ENCODE measurements at places on chromosomes 16 and 17.

GRCh38 chr16:69928856-69929400, 22.2 kb upstream of the CLEC18A start:
- no peak for DNase-seq

- DNase-seq: no peak
Measured at GRCh38 chr17:18142417-18142816, 33.9 kb downstream of the MYO15A start.

DNA sequence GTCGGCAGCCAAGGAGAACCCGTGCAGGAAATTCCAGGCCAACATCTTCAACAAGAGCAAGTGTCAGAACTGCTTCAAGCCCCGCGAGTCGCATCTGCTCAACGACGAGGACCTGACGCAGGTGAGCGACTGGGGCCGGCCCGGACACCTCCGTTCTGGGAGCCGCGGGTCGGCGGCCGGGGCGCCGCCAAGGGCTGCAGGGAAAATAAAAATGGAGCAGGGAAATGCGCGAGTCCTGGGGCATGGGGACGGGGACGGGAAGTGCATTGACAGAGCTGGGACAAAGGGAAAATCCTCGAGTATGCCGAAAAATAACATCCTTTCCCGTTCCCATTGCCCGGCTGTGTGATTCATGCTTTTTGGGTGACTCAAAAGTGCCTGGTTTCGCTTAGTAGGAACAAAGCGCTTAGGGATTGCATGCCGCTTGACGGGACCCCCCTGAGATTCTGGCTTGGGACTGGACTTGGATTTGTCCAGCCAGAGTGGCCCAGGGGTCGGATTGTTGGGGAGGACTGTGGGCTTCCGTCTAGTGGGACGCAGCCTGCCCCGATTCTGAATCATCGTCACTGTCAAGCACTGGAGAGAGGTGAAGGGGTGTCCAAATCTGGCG, 699 bp downstream of the MPRIP start:
- DNase-seq: no peak

GRCh38 chr16:87334651-87335624, 17.7 kb upstream of the C16orf95 start:
- DNase-seq: no peak

DNA sequence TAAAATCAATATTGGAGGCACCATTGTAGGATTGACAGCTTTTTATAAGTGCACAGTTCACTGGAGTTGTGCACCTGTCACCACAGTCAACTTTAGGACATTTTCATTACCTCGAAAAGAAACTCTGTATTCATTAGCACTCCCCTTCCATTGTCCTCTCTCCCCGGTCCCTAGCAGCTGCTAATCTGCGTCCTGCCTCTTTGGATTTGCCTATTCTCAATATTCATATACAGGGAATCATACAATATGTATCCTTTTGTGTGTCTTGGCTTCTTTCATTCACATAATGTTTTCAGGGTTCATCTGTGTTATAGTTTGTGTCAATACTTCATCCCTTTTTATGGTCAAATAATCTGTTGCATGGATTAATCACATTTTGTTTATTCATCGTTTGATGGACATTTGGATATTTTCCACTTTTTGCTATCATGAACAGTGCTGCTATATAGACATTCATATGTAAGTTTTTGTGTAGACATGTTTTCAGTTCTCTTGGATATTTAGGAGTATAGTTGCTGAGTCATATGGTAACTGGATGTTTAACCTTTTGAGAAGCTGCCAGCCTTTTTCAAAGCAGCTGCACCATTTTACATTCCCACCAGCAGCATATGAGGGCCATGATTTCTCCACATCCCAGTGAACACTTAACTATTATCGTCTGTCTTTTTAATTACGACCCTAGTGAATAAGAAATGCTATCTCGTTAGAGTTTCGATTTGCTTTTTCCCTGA, 9.8 kb downstream of the DNAJA3 start:
- DNase-seq: no peak

- no peak for DNase-seq
Measured at GRCh38 chr17:82613283-82614094, 34.8 kb downstream of the WDR45B start.

DNA sequence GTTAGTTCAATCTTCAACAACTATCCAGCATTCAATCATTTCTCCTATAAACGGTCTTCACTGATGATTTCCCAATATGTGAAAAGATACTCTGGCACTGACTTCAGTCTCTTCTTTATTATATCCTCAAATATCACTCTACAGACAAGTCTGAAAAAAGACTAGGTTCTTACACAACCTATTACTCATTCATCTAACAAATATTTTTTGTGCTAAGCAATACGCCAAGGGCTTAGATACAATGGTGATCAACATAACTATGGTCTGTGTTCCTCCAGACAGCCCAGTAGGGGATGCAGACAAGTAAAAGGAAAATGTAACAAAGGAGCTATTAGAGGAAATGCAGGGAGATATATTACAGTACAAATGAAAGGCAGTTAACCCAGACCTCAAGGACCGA, 63.9 kb downstream of the MYO1D start:
- no peak for DNase-seq

DNA sequence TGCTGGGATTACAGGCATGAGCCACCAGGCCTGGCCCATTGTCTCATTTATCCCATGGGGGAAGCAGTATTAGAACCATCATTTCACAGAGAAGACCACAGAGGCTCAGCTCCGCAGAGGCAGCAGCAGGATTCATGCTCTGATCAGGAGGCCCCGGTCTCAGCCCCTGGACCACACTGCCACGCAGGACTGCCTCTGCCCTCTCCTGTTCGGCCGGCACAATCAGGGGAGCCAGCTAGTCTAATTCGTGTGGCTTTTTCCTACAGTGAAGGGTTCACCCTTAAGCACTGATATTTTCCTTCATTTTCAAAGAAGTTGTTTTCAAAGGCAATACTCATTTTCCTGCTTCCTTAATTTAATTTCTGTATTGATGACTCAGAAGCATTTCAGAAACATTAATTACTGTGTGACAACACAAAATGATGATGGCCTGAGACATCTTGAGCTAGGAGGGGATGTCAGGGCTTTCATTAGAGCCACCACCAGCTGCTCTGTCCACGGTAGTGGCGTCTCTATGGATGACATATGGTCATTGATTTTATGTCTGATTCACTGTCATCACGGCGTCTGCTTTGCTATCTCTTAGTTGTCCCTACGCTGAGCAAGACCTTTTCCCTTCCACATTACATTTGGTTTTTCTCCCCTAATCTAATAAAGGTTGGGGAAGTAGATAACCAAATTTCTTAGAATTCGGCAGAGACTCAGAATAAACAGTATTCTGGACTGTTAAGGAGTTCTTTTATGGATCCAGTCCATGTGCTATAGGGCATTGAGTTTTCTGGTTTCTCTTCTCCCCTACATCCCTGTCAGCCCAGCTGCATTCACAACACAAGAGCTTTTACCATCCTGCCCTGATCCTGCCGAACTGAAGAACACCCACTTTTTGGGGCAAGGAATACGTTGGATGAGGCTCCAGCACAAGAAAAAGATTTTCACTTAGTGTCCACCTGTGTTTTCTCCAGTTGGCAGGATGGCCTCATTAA, 314.0 kb downstream of the SLC39A11 start:
- no peak for DNase-seq

DNA sequence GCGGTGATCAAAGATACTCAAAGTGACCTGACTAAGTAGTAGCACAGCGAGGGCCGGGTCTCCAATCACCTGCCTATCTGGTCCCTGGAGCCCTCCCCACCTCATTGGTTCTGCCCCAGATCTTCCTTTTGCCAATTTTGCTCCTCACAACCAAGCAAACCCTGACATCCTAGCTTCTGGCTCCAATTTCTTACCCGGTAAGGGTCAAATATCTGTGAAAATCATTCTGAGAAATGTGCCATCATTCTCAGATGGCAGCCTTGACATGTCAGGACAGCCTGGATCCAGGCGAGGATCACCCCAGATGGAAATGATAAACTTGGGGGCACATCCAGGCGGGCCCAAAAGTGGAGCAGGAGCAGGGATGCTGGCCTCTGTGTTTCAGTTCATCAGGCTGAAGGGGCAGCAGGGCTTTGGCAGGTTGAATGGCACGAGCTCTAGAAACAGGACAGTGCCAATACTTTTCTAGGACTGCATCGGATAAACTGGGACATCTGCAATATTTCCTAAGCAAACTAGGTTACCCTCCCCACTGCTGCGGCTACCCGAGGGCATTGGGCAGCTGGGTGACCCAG, 83.9 kb downstream of the SHISA6 start:
- no peak for DNase-seq

- DNase-seq: peak; percentile 46
Measured at GRCh38 chr17:15260376-15261257, 4.5 kb downstream of the PMP22 start.

DNA sequence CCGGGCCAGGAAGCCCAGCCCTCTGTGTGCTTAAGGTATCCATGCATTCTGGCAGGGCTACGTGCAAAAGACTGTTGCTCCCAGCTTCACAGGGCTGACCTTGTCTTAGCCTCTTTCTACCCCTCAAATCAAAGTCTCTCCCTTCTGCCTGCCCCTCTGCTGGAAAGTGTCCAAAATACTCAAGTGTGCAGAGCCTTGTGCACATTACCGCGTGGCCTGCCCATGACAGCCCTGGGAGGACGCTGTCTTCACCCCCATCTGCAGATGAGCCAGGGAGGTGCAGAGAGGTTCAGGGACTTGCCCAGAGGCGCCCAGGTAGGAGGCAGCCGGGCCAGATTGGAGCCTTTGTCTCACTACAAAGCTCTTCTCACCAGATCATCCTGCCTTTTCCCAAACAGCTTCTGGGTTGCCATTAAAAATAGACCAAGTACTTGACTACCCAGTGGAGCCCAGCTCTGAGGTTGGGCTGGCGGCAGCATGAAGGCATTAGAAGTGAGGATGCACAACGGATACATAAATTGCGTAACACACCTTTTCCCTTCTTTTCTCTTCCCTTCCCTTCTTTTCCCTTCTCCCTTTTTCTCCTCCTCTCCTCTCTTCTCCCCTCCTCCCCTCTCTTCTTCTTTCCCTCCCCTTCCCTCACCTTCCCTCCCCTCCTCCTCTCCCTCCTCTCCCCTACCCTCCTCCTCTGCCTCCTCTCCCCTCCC, 3.5 kb downstream of the CACNG4 start:
- no peak for DNase-seq

DNA sequence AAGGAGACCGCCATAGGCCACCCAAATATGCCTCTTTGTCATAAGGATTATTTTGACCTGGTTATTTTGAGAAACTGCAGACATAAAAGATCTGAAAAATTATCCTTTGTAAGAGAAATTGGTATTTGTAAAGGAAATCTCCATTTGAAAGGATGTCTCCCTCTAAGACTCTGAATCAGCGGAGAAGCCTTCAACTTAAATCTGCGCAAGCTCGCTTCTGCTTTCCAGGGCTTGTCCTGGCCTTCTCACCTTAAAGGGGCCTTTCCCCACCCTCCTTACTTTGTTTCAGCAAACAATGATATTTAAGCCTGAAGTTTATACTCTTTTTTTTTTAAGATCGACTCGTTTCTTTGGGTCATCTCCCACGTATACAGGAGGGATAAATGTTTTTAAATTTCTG, 34.5 kb downstream of the HSBP1 start:
- no peak for DNase-seq

GRCh38 chr16:65769055-65769465, 597.4 kb upstream of the CDH5 start:
- no peak for DNase-seq

DNA sequence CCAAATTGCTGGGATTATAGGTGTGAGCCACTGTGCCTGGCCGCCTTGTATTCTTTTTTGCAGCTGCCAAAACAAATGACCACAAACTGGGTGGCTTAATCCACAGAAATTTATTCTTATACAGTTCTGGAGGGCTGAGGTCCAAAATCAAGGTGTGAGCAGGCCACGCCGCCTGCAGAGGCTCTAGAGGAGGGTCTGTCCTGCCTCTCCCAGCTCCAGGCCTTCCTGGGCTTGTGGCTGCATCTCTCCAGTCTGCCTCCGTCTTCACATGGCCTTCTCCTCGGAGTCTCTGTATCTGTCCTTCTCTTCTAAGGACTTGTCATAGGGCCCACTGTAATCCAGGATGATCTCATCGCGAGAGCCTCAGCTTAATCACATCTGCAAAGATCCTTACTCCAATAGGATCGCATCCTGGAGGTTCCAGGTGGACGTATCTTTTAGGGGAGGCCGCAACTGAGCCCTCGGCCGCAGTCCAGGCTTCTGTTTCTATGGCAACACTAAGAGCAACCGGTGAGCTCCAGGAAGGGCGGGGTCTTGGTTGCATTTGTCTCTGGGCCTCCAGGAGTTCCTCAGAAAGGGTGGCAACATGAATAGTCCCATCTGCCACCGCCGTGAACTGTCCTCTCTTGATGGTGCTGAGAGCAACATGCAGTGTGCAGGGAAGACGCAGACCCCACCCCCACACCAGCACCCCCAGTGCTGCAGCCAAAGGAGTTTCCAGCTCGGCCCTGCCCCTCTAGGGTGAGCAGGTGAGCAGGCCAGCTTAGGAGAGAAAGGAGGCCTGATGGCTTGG, 29.5 kb upstream of the CREBBP start:
- DNase-seq: no peak

DNA sequence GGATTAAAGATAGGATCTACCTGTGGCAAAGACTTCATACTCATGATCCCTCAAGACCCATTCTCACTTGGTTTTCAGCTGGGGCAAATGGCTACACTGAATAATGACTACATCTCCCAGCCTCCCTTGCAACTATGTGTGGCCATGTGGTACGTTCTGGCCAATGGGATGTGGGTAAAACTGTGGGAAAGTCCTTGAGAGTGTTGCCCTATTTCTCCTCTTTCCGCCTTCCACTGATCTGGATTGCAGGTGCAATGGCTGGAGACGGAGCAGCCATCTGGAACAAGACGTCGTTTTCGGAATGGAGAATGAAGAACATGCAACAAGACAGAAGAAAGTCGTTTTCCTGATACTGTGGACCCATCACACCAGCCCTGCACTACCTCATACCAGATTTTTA, 48.5 kb downstream of the HAPSTR1 start:
- no peak for DNase-seq

DNA sequence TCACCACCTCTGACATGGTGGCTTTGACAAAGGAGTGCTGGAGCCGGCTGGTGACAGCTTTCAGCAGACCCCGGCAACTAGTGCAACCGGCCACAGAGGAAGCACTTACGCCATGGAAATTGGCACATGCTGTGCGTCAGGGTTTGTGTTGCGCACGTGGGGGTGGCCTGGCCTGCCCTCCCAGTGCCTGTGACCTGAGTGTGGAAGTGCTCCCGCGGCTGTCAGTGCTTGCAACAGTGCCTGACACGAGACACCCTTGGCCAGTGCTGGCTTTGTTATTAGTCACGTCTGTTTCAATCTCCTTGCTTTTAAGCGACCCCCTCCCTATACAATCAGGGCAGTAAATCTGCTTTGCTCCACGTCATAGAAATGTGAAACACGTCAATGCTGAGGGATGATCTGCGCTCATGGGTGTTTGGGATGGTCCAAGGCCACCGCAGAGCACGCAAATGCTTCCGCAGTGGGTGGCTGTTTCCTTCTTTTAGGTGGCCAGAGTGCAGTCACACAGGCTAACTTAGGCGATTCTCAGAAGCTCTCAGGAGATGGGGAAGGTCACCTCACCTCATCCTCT, 64.3 kb downstream of the PGS1 start:
- DNase-seq: no peak

- no peak for DNase-seq
Measured at GRCh38 chr17:56136301-56136700, 17.0 kb upstream of the ANKFN1 start.

- DNase-seq: no peak
Measured at GRCh38 chr17:2624292-2624731, 30.9 kb downstream of the PAFAH1B1 start.

GRCh38 chr17:11177340-11177739, 63.7 kb upstream of the SHISA6 start:
- DNase-seq: no peak

Measured in stimulated activated CD4-positive, alpha-beta T cell treated with anti-CD3 and anti-CD28 coated beads, TNF-alpha, amount 100 ng/mL, for 48 hours (primary cell).